IMR-90 (cell line): ENCODE measurements at places on chromosomes 7 and 10. TPM values are rescaled to one million over a fixed set of nuclear protein-coding genes. Genes with fewer than 3 reads are reported as not detected.

- no peak for DNase-seq
These were observed 2.3 kb upstream of the NOS3 start for GRCh38 chr7:150988230-150989226.

The LRRC18 gene
- not detected in 2 replicates for total RNA-seq

DNA sequence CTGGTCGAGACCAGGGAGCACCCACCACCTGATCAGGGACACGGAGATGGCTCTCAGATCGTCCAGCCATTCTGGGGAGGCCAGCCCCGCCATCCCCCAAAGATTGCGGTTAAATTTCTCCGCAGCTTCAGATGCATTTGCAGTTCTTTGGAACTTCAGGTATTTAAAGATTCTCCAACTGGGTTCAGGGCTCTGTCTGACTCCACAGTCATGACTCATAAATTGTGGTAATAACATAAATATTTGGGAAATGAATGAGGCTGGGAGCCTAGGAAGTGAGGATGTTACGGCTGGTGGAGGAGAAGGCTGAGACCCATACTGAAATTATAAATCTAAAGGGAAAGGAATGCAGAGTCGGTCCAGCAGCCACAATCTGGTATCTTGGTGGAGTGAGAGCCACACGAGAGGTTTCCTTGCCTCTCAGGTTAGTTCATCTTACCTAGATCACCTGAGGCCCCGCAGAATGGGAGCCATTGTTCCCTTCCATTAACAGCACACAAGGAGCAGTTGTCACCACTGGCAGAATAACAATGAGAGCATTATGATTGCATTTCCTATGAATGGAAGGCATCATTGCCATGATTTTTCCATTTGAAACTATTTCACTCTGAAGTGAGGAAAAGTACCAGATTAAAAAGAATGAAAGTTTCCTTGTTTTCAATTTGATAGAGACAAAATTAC is 26.7 kb upstream of the DNAJB6 start:
- DNase-seq: peak; percentile 96

DNA sequence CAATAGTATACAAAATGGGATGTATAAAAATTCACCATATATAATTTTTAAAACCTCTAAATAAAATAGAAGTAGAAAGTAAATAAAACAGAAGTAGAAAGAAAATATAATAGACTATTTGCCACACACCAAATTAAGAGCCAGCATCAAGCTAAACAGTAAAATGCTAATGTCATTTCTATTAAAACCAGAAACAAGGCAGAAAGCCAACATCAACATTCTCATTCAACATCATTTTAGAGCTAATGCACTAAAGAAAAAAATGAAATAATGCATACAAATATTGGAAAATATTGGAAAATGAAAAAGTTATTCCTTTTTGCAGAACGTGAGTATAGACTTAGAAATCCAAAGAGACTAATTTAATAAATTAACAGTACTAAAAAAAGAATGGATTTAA is 23.4 kb upstream of the RELN start:
- DNase-seq: peak; percentile 2

The SLC4A2 gene
- 25.3 and 29.6 TPM in 2 replicates for total RNA-seq

GRCh38 chr10:21161647-21162046 is 264.5 kb upstream of the NEBL start:
- no peak for DNase-seq

- DNase-seq: no peak
These were observed 201.1 kb upstream of the CCDC6 start for GRCh38 chr10:60107308-60107976.

DNA sequence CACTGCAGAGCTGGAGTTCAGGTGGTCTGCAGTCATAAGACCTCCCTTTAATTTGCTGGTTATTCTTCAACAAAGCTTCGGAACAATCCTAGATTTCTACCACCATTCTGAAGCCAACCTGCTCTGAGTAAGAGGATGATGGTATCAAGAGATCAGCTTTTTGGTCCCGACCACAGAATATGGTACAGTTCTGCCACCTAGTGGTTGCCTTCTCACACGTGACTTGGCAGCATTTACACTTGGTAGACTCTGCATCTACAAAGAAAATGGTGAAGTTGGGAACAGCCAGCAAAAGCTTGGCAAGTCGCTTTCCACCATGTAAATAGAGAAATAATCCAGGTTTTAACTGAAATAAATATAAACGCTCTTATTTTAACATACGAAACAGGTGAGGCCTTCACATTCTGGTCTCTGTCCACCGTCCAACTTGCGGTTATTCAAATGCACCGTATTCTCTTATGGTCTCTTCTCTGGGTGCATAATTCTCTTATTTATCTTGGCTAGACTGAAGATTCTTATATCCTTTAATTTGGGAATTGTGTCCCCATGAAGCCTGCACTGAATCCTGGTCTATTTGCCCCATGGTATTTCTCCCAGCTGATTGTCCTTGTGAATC is 173.9 kb upstream of the GRM3 start:
- peak; percentile 55 for DNase-seq

The ASL gene
- total RNA-seq: 42.8 and 50.0 TPM in 2 replicates

DNA sequence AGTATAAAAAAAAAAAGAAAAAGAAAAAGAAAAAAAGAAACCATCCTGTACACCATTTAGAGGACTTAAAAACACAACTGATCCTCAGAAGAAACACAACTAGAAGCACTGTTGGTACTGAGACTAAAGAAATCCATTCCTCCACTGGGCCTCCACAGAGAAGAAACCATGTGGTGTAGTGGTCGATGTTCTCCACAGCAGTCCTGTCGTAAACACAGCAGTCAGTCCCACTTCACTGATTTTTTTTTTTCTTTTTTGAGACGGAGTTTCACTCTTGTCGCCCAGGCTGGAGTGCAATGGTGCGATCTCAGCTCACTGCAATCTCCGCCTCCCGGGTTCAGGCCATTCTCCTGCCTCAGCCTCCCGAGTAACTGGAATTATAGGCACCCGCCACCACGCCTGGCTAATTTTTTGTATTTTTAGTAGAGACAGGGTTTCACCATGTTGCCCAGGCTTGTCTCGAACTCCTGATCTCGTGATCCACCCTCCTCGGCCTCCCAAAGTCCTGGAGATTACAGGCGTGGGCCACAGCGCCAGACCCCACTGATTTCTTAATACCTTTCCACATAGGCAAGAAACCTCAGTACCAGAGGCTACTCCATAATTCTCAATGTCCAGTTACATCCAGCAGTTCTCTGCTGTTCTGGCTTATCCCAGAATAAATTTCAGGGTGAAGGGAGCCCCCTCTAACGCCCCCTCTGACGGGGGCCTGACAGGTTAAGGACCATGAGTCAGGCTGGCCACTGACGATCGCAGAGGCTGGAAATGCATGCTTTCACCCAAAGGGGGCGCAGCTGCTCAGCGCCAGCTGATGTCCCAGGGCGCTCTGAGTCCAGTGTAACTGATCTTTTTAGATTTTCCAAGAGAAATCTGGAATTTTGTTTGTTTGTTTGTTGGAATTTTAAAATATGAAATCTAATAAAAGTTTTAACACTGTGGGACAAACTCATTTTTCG is 24.8 kb upstream of the FFAR4 start:
- DNase-seq: peak; percentile 46

DNA sequence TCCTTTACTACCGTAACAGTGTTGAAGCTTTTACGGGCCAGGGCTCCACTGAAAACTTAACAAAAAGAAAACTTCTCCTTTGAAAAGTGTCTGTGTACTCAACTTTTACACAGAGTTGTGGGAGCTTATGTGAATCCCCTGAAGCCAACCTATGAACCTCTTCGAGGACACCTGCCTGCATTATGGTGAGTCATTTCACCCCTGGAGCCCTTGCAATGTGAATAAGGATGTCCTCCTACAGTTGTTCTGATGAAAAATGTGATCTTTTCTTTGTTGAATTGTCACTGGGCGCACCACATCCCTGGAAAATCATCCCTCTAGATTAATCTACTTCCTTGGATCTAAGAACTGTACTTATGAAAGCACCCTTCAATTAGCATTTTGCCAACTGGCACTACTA is 93.2 kb downstream of the SORCS1 start:
- no peak for DNase-seq

The AKR1E2 gene
- 2.2 and 3.4 TPM in 2 replicates for total RNA-seq

DNA sequence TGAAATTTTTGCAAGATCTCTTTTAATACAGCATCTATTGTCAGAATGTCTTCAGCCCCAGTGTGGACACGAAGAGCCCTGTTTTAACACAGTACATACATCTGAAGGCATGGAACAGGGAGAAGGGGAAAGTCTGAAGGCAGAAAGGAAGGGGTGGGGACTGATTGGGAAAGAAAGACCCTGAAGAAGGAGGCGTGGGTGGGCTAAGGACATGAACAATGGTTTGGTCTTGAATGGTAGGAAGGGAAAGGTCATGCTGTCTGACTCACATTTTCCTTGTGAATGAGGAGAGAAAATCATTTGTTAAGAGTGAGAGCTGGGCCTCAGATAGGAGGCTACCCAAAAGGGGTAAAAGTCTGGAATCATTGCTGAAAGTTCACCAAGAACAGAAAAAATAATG is 297.1 kb downstream of the GALNT17 start:
- no peak for DNase-seq
